Sigmoid colon (tissue), 7 donors: ENCODE measurements at places on chromosomes 7 and 10. TPM values are rescaled to one million over a fixed set of nuclear protein-coding genes. Genes with fewer than 3 reads are reported as not detected.

AKR1C4 gene
- total RNA-seq: not detected

RNF148 gene
- total RNA-seq: 1.2 TPM

CPVL gene
- 20.0 TPM for total RNA-seq

DNA sequence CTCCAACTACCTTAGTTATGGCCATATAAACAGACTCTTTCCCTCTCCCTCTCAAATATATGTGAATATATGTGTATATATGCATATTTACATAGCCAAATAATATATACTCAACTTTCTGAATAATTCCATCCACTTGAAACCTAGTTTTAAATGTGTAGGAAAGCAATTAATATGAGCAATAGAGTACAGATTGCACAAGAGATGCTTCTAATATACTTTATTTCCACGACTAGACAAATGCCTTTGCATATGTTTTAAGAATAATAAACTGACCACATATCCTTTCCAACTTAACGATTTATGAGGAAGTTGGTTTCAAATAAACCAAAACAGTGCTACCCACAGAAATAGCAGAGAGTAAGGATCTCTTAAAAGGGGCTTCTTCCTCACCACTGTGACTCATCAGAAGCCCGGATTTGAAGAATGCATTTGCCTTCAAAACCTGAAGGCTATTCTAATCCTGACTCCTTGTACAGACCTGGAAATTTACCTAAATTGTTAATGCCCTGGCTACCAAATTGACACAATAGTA lies 266.3 kb downstream of the AHR start:
- no peaks in the 10 kb centered on the region for H3K36me3 ChIP-seq
- H3K4me1 ChIP-seq: no peaks in the 10 kb centered on the region
- H3K27me3 ChIP-seq: no peaks in the 10 kb centered on the region
- H3K27ac ChIP-seq: no peak overlapping the region
- no peak for DNase-seq
- H3K4me3 ChIP-seq: no peak overlapping the region

DNA sequence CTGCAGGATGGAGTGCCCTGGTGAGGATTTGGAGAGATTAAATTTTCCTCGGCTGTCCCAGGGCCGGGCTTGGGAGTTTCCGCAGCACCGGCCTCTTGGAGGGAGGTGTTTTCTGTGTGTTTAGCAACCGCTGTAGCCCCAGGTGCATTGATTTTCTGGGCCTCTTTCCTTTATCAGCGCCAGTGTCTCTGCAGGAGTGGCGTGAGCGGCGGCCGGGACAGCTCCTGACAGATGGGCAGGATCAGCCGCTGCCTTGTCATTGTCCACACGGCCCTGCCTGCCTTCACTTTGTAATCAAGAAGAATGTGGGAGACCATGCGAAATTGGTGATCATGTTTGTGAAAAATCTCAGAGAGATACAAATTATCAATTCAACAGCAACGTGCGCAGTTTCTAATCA lies 32.4 kb downstream of the NKX6-2 start:
- DNase-seq: no peak
- no peak overlapping the region for H3K27ac ChIP-seq
- H3K36me3 ChIP-seq: peaks cover 81% of the 10 kb centered on the region
- H3K27me3 ChIP-seq: no peaks in the 10 kb centered on the region
- no peaks in the 10 kb centered on the region for H3K4me1 ChIP-seq

DNA sequence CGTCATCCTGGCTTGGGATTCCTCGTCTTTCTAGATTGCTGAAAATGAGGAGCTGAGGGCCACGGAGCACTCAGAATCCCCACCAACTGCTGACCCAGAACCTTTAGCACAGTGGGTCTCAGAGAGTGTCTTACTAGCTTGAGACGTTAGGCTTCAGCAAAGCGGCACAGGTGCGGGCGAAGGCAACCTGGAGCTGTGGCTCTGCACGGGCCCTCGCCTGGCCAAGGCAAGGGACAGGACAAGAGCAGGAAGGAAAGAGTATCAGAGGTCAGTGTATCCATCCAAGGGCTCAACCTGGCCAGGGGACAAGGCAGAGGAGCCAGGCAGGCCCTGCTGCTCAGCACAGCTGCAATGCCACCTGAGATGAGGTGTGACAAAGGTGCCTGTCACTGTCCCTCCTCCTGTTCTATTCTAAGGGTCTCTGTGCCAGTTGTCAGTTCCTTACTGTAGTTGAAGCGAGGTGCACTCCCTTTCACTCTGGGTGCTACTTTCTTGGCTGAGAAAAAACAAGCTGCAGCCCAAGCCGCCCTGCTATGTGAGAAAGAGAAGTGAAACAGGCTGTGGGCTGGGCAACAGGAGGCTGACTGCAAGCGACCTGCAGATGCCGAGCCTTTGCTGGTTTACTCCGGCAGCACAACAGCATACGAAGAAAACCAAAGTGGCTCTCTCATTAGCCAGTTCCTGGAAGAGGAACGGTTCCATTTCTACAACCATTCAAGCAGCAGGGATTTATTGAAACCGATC lies 33.3 kb upstream of the KDM7A start:
- H3K36me3 ChIP-seq: no peaks in the 10 kb centered on the region
- no peak overlapping the region for H3K4me3 ChIP-seq
- peak; percentile 72 for DNase-seq
- H3K27me3 ChIP-seq: no peaks in the 10 kb centered on the region

GRCh38 chr7:2383543-2384274 lies 19.7 kb upstream of the CHST12 start:
- DNase-seq: no peak
- H3K27me3 ChIP-seq: no peaks in the 10 kb centered on the region
- H3K36me3 ChIP-seq: peaks cover 28% of the 10 kb centered on the region
- no peaks in the 10 kb centered on the region for H3K4me1 ChIP-seq

DNA sequence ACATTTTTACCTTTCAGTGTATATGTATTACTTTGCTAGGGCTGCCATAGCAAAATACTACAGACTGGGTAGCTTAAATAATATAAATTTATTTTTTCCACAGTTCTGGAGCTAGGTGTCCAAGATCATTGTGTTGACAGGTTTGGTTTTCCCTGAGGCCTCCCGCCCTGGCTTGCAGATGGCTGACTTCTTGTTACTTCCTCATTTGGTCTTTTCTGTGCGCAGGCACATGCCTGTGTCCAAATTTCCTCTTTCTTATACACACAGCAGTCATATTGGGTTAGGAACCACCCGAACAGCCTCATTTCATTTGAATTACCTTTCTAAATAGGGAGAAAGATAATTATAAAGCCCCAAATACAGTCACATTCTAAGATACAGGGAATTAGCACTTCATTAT lies 521.6 kb upstream of the SORCS1 start:
- H3K27me3 ChIP-seq: no peaks in the 10 kb centered on the region
- no peak overlapping the region for H3K4me3 ChIP-seq
- no peak for DNase-seq

- no peak overlapping the region for H3K27ac ChIP-seq
- no peaks in the 10 kb centered on the region for H3K27me3 ChIP-seq
- H3K36me3 ChIP-seq: no peaks in the 10 kb centered on the region
- peaks cover 12% of the 10 kb centered on the region for H3K4me1 ChIP-seq
Measured at GRCh38 chr7:84042110-84042539, 152.5 kb downstream of the SEMA3A start.

- H3K4me1 ChIP-seq: peaks cover 47% of the 10 kb centered on the region
- DNase-seq: peak; percentile 91
- H3K4me3 ChIP-seq: peak within 1 kb of the TSS; percentile 82
- H3K36me3 ChIP-seq: peaks cover 4% of the 10 kb centered on the region
- no peaks in the 10 kb centered on the region for H3K27me3 ChIP-seq
Measured at GRCh38 chr10:124744102-124745050, at the start of gene FAM53B. TSS of gene FAM53B (minus strand) at chr10:124744378. CDS start at chr10:124706713, 37,665 bp downstream.
